ENCODE measurements at places on chromosomes 6 and 20.

DNA sequence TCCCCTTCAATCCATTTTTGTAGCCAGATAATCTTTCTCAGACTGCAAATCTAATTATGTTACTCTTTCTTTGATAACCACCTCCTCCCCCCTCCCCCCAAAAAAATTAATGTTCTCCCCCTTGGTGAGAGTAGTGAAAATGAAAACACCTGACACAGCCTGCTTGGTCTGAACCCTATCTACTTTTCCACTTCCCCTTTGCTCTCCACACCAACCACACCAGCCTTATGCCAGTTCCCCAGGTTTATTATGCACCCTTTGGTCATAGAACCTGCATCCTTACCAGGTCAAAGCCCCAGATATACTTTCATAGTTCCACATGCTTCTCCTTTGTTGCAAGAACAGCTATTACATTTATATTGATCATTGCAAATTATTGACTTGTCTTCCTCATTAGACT lies 19.4 kb downstream of the PFDN4 start:
- DNase-seq: no peak

- DNase-seq: no peak
Observed at GRCh38 chr6:139757784-139758183, 383.3 kb upstream of the CITED2 start.

- no peak for DNase-seq
Observed at GRCh38 chr20:38395165-38395564, 40.0 kb downstream of the SNHG17 start.

DNA sequence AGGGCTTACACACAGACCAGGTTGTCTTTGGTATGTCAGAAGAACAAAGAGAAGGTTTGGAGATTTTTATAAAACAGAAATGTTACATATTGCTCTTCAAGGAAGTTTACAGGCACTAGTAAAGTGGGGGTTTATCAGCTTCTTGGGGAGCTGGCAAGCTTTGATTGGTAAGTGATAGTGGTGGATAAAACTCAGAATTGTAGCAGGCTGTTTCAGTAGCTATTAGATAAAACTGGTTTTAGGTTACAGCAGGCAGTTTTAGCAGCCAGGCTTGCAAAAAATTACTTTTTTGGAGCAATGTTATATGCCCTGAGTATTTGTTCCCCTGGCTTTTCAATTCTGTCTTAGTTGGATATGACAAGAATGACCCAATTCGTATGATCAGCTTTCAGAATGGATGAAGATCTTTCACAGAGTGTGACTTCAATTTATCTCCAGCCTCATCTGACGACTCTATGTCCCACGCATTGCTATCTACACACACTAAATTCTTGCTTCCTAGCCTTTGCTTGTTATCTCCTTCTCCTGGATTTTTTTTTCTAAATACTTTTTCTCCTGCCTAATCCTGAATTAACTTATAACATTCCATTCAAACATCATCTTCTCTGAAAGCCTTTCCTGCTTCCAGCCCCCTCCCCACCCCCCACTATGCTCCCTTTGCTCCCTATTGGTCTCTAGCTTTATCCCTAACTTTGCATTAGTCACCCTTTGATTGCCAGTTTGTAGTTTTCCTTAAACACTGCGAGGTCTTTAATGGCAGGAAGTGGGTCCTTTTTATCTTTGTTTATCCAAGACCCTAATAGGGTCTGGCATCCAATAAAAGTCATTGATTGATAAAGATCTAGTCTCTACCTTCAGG lies 1.0 kb upstream of the TOMM34 start:
- DNase-seq: no peak

DNA sequence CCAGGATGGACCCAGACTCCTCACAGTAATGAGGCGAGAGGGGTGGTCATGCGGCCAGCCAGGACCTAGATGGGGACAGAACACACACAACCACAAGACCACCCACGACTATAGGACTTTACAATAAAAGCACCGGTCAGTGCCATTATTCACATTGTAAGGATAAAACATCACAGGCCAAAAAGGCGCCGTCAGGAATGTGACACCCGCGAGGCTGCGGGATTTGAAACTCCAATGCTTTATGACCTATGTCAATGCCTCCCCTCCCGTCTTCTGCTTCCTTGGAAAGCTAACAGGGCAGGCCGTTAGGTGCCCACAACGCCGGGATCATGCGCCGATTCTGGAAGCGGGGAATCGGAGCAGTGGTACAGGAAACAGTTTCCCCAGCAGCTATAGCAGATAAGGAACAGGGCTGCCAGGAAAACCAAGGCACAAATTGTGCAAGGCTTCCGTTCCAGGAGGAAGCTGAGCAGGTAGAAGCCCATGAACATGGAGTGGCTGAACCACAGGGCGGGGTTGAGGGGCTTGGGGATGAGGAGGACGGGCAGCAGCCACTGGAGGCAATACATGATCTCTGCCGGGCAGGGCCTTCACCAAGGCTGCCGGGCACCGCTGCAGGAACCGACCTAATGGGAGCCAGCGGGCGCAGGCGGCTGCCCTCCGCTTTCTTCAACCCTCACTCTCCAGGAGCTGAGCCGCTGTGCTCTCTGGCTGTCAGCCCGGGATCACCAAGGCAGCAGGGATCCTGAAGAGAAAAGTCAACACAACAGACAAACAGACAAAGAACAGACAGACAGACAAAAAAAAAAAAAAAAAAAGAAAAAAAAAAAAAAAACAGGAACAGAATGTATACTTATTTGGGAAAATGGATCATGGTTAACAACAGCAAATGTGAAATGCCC lies 2.2 kb upstream of the NNAT start:
- no peak for DNase-seq

DNA sequence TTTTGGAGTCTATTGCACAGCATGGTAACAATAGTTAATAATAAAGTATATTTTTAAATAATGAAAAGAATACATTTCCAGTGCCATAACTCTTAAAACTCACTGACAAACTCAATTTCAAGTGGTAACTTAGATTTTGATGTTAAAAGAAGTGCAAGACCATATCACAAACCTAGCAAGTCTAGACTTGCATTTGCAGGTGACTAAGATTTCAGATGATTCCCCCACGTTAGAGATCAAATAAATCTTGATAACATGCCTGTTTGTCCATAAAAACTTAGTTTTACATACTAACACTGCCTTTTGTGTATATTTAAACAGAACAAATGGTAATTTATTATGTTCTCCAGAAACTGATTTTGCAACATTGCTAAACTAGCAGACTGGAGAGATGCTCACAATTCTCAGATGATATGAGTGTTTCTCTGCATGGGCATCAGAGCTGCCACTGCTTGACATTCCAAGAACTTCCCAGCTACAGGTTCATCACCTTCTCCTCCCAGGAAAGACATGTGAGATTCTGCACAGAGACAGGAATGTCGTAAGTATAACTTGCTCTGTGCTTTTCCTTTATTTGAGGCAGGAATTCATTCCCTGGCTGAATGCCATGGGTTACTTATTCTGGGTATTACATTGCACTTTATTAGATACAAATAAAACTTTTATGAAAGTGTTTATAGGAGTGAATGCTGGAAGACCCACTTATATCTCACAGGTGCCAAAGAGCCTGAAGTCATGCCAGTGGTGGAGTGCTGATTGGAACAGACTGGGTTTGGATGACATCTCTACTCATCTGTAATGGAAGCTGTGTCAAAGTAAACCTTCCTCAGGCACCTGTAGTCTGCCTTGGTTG lies 160.2 kb upstream of the FOXA2 start:
- DNase-seq: no peak

- DNase-seq: no peak
Observed at GRCh38 chr20:61731363-61732181, 334.1 kb downstream of the TAF4 start.

- DNase-seq: peak; percentile 13
Observed at GRCh38 chr6:131694832-131695426, 6.3 kb downstream of the OR2A4 start.

DNA sequence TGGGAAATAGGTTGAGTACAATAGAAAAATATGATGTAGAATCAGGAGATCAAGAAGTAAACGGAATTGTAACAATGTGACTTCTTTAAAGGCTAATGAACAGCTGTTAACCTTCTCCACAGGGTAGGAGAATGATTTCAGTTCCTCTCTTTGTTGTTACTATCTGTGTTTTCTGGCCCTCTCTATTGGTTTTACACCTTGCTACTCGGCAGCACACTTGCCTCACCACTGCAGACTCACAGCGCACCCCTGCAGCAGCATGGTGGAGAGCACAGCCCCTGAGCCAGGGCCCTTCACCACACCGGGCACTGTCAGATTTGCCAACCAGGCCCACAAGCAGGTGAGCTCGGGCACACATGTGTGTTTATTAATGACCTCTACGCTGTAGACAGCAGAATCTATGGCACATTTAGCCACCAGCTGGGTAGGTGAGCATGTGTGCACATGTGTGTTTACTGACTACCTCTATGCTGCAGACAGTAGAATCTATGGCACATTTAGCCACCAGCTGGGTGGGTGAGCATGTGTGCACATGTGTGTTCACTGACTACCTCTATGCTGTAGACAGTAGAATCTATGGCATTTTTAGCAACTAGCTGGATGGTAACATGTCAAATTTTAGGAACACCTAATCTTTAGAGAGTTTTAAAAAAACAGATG lies 16.8 kb downstream of the SFT2D1 start:
- DNase-seq: no peak

GRCh38 chr20:63061771-63062100 lies 55.0 kb upstream of the BHLHE23 start:
- DNase-seq: no peak

- DNase-seq: no peak
Observed at GRCh38 chr20:25683050-25683449, 13.6 kb downstream of the ZNF337 start.

GRCh38 chr6:135192256-135193174 lies 11.4 kb downstream of the MYB start:
- DNase-seq: no peak

- DNase-seq: no peak
Observed at GRCh38 chr6:91613481-91613880, 1026.6 kb upstream of the MAP3K7 start.

- no peak for DNase-seq
Observed at GRCh38 chr6:151869345-151869744, 61.9 kb downstream of the ESR1 start.

GRCh38 chr20:2303673-2304072 lies 7.9 kb downstream of the TGM3 start:
- no peak for DNase-seq

GRCh38 chr6:163513570-163514166 lies 99.2 kb downstream of the QKI start:
- DNase-seq: no peak

Measured in effector memory CD8-positive, alpha-beta T cell (primary cell).